GM12892 (cell line): ENCODE measurements at places on chromosomes 11 and 22.

GRCh38 chr11:69649576-69649900 is 8.6 kb downstream of the CCND1 start:
- DNase-seq: no peak

- no peak for DNase-seq
Observed at GRCh38 chr11:68710409-68710808, 26.1 kb downstream of the GAL start.

DNA sequence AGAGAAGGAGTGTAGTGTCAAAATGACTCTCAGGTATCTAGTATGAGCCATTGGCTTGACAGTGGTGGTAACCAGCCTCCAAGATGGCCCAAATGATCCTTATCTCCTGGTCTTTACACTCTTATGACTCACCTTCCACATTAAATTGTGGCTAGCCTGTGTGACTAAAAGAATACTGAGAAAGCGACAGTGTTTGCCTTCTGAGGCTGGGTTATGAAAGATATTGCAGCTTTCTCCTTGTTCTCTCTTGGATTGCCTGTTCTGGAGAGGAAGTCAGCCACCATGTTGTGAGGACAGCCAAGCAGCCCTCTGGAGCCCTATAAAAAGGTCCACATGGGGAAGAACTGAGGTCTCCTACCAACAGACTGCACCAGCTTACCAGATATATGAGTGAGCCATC is 15.8 kb downstream of the C11orf71 start:
- DNase-seq: no peak

- no peak for DNase-seq
Observed at GRCh38 chr11:87819151-87819550, 356.1 kb downstream of the RAB38 start.

- DNase-seq: no peak
Observed at GRCh38 chr11:1342946-1343345, 33.5 kb upstream of the TOLLIP start.

GRCh38 chr22:49853981-49854831 is 562 bp downstream of the ZBED4 start:
- no peak for DNase-seq

DNA sequence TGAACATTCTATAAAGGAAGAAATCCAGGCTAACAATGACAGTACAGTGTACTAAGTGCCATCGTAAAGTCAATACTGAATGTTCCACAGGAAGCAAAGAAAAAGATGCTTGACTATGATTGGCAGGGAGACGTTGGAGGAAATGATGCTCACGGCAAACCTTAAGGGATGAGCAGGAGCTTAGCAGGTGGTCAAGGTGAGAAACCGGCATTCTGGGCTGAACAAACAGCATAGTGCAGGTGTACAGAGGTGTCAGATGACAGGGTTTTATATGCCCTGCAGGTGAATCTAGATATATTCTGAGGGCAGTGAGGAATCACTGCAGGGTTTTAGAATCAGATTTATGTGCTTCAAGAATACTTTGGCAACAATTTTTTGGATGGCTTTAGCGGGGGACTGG is 85.3 kb upstream of the HEPHL1 start:
- DNase-seq: no peak

DNA sequence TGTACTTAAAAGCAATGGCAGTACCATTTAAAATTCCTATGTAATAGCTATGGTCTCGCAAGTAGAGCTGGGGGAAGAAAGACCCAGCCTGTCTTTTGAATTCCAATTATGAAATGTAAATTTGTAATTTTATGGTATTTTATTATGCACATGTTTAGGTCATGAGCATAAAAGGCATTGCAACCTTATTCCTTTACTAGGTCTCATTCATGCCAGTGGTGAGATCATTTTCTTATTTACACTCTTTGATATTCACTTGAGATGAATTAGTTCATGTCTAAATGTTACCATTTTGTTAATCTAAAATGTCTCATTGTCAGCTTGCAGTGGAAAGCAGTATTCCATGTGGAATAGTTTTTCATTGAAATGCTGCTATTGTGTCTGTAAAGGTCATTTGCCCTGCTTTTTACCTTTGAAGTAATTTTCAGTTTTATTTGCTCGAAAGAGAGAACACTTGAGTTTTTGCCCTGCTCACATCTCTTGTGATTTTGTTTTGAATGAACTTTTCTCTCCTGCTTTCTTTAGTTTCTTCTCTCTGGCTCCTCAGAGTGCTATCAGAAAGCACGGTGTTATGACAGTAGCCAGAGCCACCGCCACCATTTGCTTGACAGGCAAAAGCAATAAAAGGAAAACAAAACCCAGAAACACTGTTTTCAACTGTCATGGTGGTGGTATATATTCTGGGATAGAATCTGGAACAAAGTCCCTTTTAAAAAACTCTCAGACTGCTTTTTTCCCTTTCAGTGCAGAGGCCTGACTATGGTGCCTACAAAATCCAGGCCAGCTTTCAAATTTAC is 37.2 kb upstream of the RAG2 start:
- no peak for DNase-seq
